ENCODE measurements at places on chromosomes 6 and 20.

DNA sequence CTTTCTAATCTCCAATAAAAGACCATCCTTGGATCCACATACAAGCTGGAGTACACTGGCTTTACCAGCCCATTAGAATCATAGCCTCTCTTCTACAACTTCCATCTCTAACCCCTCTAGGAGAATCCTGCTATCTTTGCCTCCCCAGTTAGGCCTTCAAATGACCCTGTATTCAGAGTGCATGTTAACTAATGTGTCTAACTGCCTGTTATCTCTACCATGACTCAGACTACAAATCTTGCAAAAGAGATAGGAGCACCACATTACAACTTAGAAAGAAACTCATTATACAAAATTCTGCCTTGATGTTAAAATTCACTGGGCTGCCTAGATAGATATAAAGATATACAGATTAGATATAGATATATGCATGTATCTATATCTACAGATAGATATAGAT is 28.2 kb downstream of the GPR63 start:
- DNase-seq = no peak

GRCh38 chr6:158028421-158028820 is 46.8 kb downstream of the SYNJ2 start:
- no peak for DNase-seq

GRCh38 chr6:22247916-22248482 is 48.8 kb downstream of the PRL start:
- DNase-seq = no peak

- peak; percentile 11 for DNase-seq
These were observed 1.5 kb downstream of the VARS2 start for GRCh38 chr6:30915591-30915946.

- no peak for DNase-seq
These were observed 27.3 kb downstream of the C6orf89 start for GRCh38 chr6:36913082-36913481.
